ENCODE measurements at places on chromosomes 5 and 9. TPM values are rescaled to one million over a fixed set of nuclear protein-coding genes. Genes with fewer than 3 reads are reported as not detected.

Gene TAS2R1
- total RNA-seq, result not detected

GRCh38 chr9:5008202-5008601 is 23.1 kb downstream of the JAK2 start:
- no peak for DNase-seq

DNA sequence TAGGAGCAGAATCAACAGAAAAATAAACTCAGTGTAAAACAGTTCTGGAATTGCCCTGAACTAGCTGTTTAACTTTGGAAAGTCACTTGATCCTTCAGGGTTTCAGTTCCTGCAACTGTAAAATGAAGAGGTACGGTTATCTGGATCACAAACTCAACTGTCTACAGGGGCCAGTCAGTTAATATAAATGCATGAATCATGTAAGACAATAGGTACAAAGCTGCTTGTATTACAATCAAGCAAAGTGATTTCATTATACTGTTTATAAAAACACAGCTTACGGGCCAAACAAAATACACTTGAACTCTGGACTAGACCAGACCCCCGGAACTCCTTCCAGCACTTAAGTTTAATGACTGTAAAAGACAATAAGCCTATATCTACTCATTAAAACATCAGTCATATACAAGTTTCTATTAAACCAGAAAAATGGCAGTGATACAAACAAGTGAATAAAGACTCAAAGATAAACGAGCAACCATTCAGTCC is 73.0 kb downstream of the MRPS27 start:
- no peak for DNase-seq

DNA sequence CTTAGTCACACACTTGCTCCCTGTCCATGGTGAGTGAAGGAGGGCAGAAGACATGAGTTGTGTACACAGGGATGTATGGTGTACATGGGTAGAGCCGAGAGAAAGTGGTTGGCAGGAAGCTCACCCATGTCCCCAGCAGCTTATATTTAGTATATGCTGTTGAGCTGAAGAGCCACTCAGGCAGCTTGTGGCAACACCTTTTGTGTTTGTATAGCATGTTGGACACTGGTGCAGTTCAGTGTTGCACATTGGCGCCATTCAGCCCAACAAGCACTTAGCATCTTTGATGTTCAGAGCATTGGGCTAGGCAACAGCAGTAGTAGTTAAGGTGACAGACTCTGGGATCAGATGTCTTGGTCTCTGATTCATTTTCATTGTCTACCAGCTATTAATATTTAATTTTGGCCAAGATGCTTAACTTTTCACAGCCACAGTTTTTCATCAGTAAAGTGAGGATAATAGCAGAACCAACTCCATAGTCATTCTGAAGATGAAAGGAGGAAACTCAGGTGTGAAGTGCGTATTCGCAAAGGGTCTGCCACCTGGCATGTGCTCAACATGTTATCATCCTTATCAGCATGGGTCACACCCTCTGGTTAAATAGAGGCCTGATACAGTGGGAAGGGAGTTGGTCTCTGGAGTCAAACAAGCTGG is 184.8 kb downstream of the NR3C1 start:
- DNase-seq, result no peak

DNA sequence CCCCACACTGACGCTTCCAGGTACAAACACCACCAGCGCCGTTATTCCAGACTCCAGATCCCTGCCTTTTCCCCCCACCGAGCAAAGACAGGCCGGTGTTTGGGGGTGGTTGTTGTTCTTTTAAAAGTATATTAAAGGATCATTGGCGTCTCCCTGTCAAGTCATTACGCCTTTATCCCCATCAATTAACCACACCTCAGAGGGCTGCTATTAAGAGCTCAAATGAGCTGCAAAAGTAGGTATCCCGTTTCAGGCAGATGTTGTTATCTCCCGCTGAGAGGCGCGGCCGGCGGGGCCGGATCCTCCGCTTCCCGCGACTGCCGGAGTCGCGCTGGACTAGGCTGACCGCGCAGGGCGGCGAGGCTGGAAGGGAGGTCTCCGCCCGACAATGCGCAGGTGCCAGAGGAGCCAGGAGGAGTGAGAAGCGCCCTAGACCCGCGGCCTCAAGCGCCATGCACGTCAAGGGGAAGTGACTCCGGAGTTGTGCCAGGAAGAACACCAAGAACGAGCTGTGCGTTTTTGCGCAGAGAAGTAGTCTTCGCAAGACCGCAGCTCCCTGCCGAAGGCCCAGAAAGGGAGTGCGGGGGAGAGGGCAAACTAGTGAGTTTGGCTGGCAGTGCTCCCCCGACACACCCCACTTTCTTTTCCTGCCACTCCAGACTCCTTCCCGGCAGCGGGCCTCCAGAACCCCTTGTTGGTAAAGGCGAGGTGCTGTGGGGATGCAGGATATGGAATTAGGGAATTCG is 8.2 kb downstream of the NR2F1-AS1 start:
- DNase-seq, result no peak

All from SK-MEL-5 (cell line).